ENCODE measurements at places on chromosomes 6 and 20.

GRCh38 chr6:153941768-153942167 lies 97.3 kb upstream of the OPRM1 start:
- no peak for DNase-seq

- DNase-seq: peak; percentile 71
Observed at GRCh38 chr6:22147921-22148776, 148.7 kb downstream of the PRL start.

GRCh38 chr6:152364866-152365265 lies 272.3 kb downstream of the SYNE1 start:
- no peak for DNase-seq

DNA sequence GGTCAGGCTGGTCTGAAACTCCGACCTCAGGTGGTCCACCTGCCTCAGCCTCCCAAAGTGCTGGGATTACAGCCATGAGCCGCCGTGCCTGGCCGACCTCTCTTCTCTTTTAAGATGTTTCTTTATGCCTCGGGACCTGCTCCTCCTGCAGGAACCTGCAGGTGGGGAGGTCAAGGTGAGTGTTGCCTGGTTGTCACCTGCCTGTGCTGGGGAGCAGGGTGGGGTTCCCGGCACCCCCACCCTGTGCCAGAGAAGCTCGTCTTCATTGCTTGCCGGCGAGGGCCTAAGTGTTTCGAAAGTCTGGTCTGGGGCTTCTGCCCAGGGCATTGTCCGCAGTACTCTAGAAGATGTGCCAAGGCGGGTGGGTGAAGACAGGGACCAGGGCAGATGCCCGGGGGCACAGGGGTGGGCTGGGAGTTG lies 36.0 kb downstream of the SYNJ2 start:
- no peak for DNase-seq

- DNase-seq: no peak
Observed at GRCh38 chr6:56914798-56915658, 39.9 kb upstream of the BEND6 start.
